Omental fat pad (tissue), 4 donors: ENCODE measurements at places on chromosomes 1 and 21. TPM values are rescaled to one million over a fixed set of nuclear protein-coding genes. Genes with fewer than 3 reads are reported as not detected.
A peak's percentile ranks its signal among the peaks of the same experiment; 100 is the strongest.

ATAD3B gene
- 91.6 TPM for total RNA-seq

CFAP45 gene
- 0.84 TPM for total RNA-seq

DNA sequence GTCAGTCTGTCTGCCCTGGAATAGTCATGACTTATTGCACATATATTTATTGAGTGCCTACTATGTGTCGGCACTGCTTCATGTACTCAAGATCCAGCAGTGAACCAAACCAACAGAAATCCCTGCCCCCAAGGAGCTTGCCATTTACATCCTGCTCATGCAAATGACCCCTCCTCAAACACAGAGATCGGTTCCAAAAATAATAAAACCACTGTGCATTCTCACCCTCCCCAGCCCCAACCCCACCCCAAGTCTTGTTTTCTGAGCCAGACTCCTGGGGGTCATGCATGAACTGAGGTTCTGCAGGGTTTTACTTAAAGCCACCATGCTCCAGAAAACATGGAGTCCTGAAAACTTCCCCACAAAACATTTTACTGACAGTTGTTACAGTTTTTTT, 61.9 kb downstream of the KIAA0040 start:
- DNase-seq = no peak

ARHGEF19 gene
- total RNA-seq = 10.6 TPM

- DNase-seq = no peak
These were observed 33.8 kb downstream of the GIPC2 start for GRCh38 chr1:78079580-78079979.

RSPH1 gene
- total RNA-seq = not detected

GRCh38 chr21:33915368-33916199, at the start of gene ATP5PO:
Gene ATP5PO, minus strand, starts transcription at chr21:33915804. Its CDS starts 41 bp downstream, at chr21:33915763.
- DNase-seq = peak; percentile 87

- no peak for DNase-seq
These were observed 177.5 kb downstream of the ZZZ3 start for GRCh38 chr1:77504986-77505385.

MTARC1 gene
- 87.2 TPM for total RNA-seq

DNA sequence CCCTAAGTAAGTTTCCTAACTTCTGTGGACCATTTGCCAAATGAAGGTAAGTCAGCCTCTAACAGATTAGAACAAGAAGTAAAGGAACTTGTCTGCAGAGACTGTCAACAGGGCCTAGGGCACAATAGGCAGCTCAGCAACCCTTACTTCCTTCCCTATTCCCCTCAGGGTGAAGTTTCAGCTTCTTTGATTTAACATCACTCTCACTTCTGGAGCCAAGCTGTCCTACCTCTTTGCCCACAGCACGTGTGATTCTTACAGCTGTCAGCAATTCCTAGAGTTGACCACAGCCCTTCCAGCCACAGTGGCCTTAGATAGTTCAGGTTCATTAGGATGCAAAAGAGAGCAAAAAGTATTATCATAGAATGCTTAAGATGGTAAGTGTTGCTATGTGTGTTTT, 7.6 kb upstream of the EIF4G3 start:
- DNase-seq = no peak

GUCA2B gene
- not detected for total RNA-seq

TMIGD3 gene
- total RNA-seq = 5.7 TPM

- no peak for DNase-seq
These were observed 78.8 kb downstream of the PIK3CD start for GRCh38 chr1:9730096-9730901.

GBP7 gene
- not detected for total RNA-seq

SPATA46 gene
- total RNA-seq = not detected

DNA sequence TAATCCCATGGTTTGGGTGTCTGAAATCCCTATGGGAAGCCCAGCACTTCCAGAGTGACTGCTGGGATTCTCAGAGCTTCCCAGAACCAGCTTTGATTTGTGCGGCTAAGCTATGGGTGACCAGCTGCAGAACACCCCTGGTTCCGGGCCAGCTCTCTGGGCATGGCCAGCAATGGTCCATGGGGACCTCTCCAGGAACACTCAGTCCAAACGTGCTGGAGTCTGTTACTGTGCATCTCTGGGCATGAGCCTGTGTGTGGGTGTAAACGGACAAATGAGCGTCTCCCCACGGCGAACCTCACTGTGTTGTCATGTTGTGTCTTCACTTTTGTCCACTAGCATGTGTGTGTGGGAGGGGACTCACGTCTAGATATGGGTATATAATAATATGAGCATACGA, 54.4 kb downstream of the MAB21L3 start:
- DNase-seq = no peak

SHISAL2A gene
- not detected for total RNA-seq

DNA sequence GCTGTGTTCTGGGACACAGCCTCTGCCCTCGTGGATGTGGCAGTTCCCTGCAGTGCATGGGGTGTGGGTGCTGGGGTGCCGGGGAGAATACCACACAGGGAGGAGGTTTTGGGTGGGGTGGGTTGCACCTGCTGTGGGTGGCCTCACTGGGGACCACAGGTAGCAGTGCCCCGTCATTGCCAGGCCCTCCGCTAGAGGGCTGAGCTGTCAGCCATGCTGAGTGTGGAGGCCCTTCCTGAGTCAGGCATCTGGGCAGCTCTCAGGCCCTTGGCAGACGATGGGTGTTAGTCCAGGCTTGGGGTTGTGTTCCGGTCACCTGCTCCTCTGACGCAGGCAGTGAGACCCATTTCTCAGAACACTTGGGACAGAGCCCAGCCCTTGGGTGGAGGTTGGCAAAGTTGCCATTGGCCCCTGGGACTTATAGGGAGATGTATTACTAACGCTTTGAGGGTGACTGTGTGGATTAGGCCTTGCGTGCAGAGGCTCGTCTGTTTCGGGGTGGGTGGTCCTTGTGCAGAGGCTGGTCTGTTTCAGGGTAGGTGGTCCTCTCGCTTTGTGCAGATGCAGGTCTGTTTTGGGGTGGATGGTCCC, 23.9 kb downstream of the PCNT start:
- no peak for DNase-seq

RHOU gene
- total RNA-seq = 50.1 TPM

KCNT2 gene
- 20.9 TPM for total RNA-seq

GRCh38 chr1:221812088-221812752, 70.3 kb upstream of the DUSP10 start:
- no peak for DNase-seq

NUP210L gene
- total RNA-seq = 0.06 TPM

DNA sequence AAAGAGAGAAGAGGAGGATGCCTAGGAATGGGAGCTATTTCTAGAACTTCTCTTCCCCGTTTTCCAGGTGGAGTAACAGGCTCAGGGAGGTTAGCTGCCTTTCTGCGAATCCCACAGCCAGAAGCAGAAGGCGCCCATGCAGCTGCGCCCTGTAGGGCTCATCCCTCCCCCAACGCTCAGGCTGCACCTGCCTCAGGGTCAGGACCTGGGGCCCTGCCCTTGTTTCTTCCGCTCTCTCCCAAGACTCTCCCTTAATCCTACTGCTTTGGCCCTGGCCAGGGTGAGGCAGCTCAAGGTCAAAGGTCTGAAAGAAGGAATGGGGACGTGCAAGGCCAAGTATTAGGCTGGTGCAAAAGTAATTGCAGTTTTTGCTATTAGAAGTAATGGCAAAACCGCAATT, 30.5 kb upstream of the PADI2 start:
- no peak for DNase-seq

- DNase-seq = no peak
These were observed 273.9 kb downstream of the TM2D1 start for GRCh38 chr1:61450872-61451571.

SLC25A44 gene
- total RNA-seq = 48.4 TPM

DNA sequence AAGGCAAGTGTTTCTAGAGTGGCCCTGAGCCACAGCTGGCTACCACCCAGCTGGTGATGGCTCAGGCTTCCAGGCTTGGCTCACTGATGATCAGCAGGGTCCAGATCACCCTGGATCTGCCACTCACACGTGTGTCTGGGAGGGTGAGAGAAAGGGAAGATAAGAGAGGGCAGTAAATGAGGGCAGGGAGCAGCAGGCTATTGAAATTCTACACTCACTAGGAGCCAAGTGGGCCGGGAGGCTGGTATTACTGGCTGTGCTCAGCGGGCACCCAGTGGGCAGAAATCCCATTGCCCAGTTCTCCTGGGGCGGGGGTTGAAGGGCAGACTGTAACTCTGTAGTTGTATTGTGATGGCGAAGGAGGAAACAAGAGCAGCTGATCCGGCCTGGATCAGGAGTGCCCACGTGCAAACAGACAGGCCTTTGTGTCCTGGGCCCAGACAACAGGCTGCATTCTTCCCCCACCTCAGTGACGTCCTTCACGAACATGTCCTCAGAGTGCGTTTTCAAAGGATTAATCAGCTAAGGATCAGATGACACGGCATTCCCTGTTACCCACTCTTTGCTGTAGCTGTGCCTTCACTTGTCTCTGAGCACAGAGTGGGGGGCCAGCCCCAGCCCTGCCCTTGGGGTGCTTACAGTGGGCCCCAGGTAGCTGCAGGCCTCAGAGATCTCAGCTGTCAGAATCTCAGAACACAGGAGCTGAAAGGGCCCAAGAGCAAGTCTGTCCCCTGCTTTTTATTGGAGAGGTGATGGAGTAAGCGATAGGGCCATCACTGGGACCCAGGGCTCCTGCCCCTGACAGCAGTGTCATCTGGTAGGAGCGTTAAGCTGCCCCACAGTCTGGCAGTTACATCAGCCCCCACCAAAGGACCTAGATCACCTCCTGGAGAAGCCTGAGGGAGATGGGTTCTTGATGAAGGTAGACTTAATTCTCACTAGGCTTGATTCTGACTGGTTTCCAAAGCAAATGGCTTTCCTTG, 60.5 kb downstream of the ATP1A1 start:
- no peak for DNase-seq
